Cardiac septum (tissue), 1 donor: ENCODE measurements at places on chromosomes 5 and 9. TPM values are rescaled to one million over a fixed set of nuclear protein-coding genes. Genes with fewer than 3 reads are reported as not detected.

- DNase-seq: no peak
These were observed 288.8 kb downstream of the GLIS3 start for GRCh38 chr9:4011054-4011453.

DNA sequence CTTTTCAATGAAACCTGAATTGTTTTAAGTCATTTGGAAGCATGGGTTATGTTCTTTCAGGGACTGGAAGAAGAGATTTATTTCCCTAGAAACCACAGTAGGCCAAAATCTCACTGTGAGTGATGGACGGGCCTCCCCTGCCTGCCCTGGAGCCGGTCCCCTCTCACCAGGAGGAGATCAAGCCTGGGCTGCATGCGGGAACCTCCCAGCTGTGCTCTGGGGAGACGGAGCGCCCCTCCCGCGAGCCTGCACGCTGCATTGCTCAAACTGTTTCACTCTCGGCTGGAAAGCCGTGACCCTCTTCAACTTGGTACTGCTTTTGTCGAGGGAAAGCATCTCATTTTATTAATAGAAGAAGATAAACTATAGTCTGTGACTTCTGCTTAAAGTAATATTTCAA lies 85.4 kb downstream of the IRX2 start:
- no peak for DNase-seq

GRCh38 chr5:167525004-167525403 lies 766.4 kb upstream of the WWC1 start:
- DNase-seq: no peak

Gene CDKN2A
- 1.2 TPM for total RNA-seq

DNA sequence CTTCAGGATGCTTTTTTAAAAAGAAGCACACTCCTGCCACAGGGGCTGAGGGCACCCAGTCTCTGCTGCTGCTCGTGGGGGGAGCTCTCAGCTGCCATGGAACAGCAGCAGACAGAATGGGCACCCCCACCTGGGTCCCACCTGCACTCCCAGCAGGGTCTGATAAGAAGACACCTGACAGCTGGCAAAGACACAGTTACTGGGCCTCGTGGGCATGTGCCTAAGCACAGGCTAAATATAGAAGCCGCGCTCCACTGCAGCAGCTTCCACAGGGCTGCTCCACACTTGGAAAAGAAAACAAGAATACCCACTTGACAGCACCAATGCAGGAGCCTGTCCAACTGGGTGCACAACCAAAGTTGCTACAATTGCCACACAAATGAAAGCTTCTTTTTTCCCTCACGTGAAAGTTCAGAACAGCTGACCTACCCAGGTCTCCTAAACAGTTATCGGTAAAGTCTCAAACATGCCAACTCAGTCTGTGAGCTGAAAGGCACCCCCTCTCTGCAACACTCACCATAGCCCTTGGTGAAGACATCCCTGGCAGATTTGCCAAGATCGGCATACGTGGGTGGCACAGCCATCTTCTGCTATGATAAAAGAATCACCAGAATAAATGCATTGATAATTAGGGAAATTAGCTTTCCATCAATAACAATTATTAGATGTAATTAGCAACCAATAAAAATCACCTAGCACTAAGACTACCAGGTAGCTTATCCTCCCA lies 12.2 kb downstream of the VDAC1 start:
- peak; percentile 81 for DNase-seq
